Activated CD4-positive, CD25-positive, alpha-beta regulatory T cell (primary cell): ENCODE measurements at places on chromosomes 6 and 20.

DNA sequence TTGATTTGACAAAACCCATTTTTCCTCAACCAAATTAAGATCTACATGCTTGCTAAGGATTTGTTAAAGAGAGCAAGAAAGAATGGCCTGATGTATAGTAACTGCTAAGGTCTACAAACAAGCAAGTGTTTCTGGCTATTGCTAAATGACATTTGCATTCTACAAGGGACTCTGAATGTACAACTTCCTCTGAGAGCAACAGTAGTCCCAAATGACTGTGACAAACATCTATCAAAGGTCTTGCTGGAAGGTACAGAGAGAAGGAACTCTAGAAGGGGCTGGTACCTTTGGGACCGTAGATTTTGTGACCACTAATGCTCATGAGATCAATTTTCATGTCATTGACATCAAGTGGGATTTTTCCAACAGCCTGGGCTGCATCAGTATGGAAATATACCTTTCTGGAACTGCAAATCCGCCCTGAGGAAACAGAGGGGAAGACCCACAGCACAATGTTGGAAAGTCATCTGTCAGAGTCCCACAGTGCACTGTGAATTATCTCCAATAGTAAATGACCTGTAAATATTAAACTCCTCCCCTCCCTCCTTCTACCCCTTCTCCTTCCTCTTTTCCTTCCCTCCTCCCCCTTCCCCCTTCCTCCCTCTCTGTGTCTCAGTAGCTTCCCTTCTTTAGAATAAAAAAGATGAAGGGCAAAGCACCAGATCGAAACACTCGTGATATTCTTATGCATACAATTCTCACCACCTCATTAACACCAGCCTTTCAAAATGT, 15.9 kb upstream of the CPNE1 start:
- DNase-seq, result no peak

- no peak for DNase-seq
Measured at GRCh38 chr6:88380083-88380482, 213.9 kb upstream of the CNR1 start.

- no peak for DNase-seq
Measured at GRCh38 chr6:111195656-111196055, 108.4 kb downstream of the SLC16A10 start.

DNA sequence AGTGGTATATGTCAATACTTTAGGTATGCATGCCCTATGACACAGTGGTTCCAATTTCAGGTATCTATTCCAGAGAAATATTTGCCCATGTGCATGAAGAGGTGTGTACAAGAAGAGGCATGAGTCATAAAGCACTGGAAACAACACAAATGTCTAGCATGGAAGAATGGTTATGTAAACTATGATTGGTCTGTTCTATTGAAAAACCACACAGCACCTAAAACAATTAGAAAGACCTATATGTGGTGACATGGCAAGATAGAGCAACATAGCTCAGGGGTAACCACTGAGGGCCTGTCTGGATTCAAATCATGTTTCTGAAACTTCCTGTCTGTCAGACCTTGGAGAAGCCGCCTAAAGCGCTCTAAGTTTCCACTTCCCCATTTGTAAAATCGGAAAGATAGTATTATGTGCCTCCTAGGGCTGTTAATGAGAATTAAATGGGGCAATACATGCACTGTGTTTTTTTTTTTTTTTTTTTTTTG, 76.0 kb upstream of the SHLD1 start:
- DNase-seq, result no peak

DNA sequence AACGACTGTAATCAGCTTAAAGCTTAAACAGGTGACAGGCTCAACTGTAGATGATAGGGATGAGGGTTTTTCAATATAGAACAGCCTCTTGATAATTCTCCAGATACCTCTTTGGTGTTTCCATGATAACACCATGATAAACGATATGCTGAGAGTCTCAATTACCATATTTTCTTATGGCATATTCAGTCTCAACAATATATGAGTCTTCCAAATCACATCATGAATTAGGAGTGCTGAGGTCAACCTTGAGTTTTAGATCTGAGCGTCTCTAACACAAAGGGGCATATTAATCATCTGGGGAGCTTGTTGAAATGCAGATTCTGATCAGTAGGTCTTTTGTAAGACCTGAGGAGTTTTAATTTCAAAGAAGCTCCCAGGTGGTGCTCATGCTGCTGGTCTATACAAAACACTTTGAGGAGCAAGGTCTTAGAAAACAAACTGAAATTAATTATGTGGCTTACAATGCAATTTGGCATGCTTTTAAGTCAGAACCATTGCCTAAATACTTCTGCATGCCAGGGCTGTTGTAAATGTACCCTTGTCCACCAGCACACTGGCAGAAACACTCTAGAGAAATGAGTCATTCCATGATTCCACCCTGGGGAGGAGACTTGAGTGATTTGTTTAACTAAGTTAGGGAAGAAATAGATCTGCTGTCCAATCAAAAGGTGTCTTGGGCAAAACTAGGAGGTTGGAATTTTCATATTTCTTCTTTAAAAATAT, 49.6 kb downstream of the PTCHD4 start:
- DNase-seq, result no peak

GRCh38 chr20:51639206-51639832, 96.8 kb upstream of the NFATC2 start:
- DNase-seq, result peak; percentile 8

GRCh38 chr6:71727632-71728294, 158.6 kb upstream of the RIMS1 start:
- DNase-seq, result no peak

DNA sequence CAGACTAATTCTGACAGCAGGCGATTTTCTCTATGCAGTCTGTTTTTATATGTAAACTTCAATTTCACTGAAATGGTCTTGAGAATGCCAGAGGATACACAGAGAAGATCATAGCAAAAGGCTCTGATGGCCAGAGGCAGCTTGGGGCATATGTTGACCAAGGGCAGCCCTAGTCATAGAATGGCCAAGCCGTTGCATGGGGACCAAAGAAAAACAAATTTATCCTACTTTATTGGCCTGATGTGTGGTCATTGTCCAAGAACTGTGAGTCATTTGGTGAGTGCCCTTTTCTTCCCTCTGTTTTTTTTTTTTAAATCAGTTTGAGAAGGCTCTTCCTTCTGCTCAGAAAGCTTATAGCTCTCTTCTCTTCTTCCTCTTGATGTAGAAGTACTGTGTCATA, 5.8 kb downstream of the HDGFL1 start:
- DNase-seq, result no peak

DNA sequence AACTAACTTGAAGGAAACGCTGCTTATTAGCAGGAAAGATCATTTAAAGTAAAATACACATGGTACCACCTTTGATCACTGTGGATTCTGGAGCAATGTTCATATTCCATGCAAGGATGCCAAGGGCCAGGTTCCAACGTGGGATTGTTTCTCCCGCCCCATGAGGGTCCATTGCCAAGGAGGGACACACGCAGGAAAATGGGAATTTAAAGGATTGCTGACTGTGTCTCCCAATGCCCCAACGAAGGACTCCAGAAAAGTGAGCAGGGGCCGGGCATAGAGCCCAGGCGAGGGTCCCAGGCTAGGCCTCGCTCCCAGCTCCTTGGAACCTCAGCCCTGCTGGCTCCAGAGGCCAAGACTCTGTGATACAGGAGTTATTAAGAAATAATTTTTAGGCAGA, 111.2 kb downstream of the DACT2 start:
- no peak for DNase-seq

- no peak for DNase-seq
Measured at GRCh38 chr6:65700561-65700960, 6.5 kb downstream of the EYS start.

DNA sequence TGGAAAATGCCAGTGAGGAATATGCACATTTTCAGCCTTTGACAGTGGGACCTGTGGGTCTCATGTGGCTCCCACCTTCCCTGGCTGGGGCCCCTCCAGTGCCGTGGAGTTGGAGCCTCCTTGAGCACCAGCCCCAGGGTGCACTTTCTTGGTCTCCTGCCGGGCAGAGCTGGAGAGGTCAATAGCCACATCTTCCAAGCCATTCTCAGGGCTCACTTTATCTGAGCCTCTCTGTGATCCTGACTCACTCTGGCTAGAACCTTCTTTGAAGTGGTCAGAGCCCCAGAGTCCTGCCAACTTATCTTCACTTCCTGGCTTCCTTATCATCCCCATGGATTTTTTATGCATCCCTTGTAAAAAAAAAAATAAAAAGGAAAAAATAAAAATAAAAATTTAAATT, 5.7 kb downstream of the VSX1 start:
- DNase-seq, result no peak

DNA sequence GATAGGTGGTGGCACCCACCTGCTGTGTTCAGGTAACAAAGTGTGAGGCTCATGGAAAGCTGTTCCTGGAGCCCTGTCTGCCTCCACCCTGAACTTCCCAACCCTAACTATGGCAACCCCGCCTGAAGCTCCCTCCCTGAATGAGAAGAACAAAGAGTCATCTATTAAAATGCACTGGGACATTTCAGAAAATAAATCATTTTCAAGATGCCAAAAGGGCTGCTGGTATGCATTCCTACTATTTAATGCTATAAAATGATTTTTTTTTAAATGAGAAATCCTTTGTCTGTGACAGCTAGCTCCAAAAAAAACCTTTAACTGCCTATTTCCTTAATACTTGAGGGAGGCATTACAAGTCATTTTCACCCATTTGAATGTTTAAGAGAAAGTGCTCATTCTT, 84.3 kb upstream of the MRPS10 start:
- no peak for DNase-seq
